Activated naive CD8-positive, alpha-beta T cell treated with anti-CD3 and anti-CD28 coated beads, Interleukin-2, amount 10 ng/mL, durations not matched to agents 7 days and 5 days (primary cell): ENCODE measurements at places on chromosomes 3 and 15. TPM values are rescaled to one million over a fixed set of nuclear protein-coding genes. Genes with fewer than 3 reads are reported as not detected.

DNA sequence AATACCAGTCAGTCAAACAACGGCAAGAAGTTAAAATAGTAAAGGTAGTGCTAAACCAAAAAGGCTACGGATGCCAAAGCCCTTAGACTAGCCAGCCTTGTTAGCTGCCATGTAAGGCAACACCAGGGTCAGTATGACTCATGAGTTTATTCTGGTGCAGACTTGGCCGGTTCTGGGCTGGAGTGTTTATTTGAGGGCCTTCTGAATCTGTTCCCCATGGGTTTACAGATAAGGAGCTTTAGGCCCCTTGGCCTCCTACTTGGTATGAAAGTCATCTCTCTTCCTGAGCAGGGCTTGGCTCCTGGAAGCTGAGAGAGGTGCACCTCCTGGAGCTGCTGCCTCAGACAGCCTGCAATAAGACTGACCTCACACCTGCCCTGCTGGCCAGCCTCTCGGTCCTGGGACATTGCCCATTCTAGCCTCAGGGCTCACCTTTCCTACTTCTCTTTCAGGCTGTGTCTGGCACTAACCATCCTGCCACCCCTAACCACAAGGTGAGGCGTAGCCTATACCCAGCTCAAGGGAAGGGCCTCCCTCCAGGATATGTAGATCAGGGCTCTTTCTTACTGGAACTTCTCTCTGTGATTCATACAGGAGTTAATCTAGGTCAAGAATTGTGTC lies 10.4 kb upstream of the RTP1 start:
- no peak for DNase-seq

DNA sequence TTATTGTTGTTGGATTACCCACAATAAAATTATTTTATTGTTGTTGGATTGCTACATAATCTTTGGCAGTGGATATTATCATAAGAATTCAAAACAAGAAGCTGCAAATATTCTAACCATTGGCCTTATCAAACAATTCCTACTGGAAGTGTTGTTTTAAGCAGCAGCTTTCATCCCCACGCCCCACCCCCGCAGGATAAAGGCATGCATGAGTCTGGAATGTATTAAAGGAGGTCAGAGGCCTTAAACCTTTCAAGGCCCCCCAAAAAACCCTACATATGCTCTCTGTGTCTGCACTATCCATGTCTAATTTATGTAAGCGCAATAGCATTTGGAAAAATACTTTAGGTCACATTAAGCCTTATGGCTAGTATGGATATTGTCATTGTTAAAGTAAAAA lies 23.1 kb downstream of the P3H2 start:
- no peak for DNase-seq

DNA sequence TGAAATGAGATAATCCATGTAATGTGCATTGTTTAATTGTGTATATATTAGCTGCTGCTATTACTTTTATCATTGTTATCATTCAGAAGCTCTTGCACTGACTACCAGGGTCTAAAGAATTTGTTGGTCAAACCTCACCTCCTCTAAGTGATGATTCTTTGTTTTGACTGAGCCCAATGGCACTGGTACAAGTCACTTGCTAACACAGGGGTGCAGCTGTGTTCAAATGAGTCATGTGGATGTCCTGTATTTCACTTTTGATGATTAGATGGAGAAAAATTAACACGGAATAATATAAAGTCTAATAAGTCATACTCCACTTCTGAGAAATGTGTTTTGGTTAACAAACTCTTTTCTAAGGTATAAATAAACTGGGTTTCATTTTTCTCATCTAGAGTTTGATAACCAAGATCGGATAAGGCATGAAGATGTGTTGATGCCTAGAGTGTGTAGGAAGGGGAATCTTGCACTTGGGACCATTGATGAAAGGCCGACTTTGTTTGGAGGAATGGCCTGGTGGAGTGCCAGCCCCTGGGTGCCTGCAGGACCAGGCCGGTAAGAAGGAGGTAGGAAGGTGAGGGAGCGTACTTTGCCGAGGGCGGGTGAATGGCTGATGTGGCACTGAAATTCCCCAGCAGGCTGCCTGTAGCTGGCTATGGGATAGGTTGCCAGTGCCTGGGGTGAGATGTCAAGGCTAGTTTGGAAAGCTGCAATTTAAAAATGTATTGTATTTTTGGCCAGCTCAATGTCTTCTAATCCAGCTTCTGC lies 244.7 kb upstream of the ZPLD1 start:
- DNase-seq: no peak

- no peak for DNase-seq
Observed at GRCh38 chr3:58009749-58010535, 1.7 kb downstream of the FLNB start.

- DNase-seq: no peak
Observed at GRCh38 chr3:9806688-9807589, 3.1 kb upstream of the TTLL3 start.

- DNase-seq: no peak
Observed at GRCh38 chr3:31841515-31841914, 139.5 kb downstream of the OSBPL10 start.

GRCh38 chr3:155323063-155323666 lies 29.7 kb upstream of the STRIT1 start:
- DNase-seq: no peak

GRCh38 chr3:32733631-32734229 lies 48.7 kb downstream of the CNOT10 start:
- DNase-seq: no peak

- no peak for DNase-seq
Observed at GRCh38 chr3:11607816-11608215, 35.9 kb downstream of the VGLL4 start.

DNA sequence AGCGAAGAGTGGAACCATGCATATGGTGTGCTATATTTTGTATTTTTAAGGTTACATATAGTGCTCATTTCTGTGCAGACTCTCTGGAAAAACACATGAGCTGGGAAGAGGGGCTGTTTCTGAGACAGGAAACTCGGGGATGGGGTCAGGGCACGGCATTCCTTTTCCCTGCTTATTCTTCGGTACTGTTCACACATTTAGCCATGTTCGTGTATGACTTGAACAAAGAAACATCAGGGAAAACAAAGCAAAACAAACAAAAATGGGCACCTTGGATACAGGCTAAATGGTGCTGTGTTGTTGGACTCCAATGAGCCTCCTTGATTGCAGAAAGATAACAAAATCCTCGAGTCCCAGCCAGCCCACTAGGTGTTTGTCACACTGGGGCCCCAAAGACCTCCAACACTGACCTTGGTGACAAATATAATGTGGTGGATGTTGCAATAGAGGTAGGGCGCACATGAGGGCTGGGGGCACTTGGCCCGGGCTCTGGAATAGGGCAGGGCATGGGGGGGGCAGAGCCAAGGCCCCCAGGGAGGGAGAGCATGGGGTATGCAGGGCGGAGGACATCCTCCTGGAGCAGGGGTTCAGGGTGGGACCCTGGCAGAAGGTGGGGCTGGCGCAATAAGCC lies 19.3 kb downstream of the DNASE1L3 start:
- no peak for DNase-seq

DNA sequence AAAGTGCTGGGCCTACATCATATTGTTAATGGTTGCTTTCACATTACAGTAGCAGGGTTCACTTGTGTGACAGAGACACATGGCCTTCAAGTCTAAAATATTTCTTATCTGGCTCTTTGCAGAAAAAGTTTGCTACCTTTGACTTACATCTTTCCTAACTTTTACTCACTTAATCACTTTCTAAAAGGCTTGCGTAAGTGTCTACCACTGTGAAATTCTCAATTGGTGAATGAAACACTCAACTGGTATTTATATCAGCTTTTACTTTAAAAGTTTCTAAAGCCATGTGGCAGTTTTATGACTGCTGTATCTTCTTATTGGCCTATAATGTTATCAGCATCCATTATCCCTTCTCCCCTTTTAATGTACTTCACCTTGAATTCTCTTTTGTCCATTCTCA lies 554.5 kb downstream of the ZIC1 start:
- no peak for DNase-seq

- DNase-seq: no peak
Observed at GRCh38 chr3:71497971-71498444, 85.5 kb downstream of the FOXP1 start.

DNA sequence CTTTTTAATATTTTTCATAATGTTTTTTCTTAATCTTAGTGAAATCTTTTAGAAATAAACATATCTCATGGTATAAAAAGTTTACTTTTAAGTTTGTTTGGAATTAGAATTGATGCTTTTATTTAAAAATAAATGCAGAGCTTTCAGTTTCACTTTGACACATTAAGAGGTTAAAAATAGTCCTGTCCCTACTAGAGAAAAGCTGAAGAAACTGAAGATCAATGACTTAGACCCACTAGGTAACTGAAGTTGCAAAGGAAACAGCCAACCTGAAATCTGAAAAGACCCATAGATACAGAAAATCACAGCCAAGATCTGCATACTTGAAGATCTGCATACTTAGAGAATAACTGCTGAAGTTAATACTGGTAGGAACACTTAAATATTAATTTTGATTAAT lies 237.6 kb downstream of the RAP2B start:
- DNase-seq: no peak

GRCh38 chr15:47503876-47504275 lies 213.4 kb upstream of the SEMA6D start:
- DNase-seq: no peak

DNA sequence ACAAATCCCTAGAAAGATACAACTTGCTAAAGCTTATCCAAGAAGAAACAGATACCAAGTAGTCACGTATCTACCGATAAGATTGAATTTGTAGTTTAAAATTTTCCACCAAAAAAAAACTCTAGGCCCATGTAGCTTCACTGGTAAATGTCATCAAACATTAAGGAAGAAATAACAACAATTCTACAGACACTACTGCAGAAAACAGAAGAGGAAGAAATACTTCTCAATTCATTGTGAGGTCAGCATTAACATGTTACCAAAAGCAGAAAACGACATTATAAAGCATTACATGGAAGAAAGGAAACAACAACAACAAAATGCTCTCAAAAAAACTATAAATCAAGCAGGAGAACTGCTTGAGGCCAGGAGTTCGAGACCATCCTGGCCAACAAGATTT lies 27.5 kb upstream of the TM4SF19 start:
- DNase-seq: no peak

DNA sequence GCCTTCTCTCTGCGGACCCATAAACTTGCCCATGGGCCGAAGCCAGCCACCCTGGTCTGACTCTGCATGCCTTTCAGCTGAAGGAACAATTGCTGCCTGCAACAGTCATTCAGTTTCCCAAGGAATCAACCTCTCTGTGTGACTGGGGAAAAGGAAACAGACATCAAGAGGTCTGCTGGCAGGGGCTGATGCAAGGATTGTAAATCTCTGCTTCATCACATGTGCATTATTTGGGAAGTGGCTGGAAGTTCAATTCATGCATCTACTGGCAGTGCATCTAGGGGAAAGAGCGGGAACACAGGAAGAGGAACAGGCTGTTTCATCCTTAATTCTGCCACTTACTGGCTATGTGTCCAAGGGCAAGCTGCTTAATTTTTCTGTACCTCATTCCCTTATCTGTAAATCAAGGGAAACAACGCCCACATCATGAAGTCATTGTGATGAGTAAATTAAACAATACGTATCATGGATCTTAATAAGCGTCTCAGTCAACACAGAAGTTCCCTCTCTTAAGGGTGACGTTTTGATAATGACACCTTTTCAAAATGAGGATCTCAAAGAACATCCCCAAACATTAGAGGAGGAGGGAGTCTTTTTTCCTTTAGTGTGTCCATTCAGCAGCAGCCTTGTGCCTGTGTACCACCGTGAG lies 17.4 kb upstream of the ADPGK start:
- DNase-seq: no peak

- no peak for DNase-seq
Observed at GRCh38 chr3:189570916-189571315, 60.3 kb upstream of the TP63 start.

GRCh38 chr3:149615731-149616221 lies 42.0 kb downstream of the WWTR1 start:
- no peak for DNase-seq

DNA sequence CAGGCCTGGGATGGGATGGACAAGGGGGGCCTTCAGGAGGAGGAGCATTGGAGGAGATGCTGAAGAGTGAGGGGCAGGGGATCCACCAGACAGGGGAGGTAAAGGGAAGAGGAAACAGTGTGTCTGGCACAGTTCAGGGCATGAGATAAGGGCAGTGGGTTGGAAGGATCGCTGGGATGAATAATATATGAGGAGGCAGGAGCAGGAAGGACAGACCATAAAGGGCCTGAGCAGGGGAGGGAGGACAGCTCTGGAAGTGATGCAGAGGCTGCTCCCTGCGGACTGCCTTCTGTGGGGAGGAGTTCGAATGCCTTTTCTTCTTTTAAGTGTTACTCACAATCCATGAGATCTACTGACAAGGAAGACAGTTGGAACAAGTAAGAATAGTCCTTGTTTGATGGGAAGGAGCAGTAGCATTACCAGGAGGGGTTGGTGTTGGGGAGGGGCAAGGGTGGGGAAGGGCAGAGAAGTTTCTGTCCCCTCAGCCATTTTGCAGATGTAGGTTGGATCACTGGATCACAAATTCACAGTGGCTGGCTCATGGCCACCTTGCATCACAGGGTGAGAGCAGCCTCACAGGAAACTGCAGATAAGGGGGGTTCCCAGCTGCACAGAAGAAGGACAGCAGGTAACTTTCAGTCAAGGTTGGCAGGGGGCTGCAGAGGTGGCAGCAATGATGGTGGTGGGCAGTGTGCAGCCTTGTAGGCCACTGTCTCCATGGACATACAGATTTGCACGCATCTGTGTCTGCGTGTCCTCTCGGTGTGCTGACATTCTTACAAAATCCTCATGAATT lies 91.9 kb upstream of the SNRPN start:
- no peak for DNase-seq

GRCh38 chr3:68033867-68034266 lies 379.5 kb upstream of the SUCLG2 start:
- DNase-seq: no peak

GRCh38 chr3:13073326-13074005 lies at the start of gene IQSEC1:
TSS of gene IQSEC1 (minus strand) at chr3:13073429. CDS start at chr3:13073014, 415 bp downstream.
- DNase-seq: peak; percentile 84

GRCh38 chr15:39596358-39597051 lies 15.6 kb downstream of the THBS1 start:
- no peak for DNase-seq

DNA sequence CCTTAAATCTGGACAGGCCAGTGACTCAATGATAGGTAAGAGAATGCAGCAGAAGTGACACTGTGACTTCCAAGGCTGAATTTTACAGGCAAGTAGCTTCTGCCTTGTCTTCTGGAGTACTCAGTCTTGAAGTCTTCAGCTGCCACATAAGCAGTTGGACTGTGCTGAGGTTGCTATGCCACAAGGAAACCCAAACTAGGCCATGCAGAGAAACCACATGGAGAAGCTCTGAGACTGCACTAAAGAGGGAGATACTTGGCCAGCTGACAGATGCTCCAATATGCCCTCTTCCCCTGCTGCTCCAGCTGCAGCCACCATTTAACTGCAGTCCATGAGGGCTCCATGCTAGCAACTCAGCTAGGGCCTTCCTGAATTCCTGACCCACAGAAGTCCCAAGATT lies 119.4 kb upstream of the GADL1 start:
- DNase-seq: no peak

- DNase-seq: no peak
Observed at GRCh38 chr3:185145511-185145910, 7.3 kb downstream of the C3orf70 start.

Gene C3orf70
- not detected for total RNA-seq

Gene ADPRH
- total RNA-seq: 5.9 TPM

Gene TMEM212
- total RNA-seq: not detected

Gene DZIP1L
- not detected for total RNA-seq

Gene NR2E3
- not detected for total RNA-seq

Gene LINGO1
- total RNA-seq: not detected

Gene TTLL13
- total RNA-seq: 1.5 TPM

Gene EXD1
- not detected for total RNA-seq

Gene CHRNA7
- total RNA-seq: 0.44 TPM

Gene FAM174B
- 1.9 TPM for total RNA-seq

Gene C3orf49
- total RNA-seq: not detected

Gene RAB7A
- total RNA-seq: 197 TPM
